Natural killer cell treated with Interleukin-12 subunit alpha and Interleukin-12 subunit beta and Interleukin-15 and Interleukin-18, amount 100 ng/mL, for 72 hours (primary cell): ENCODE measurements at places on chromosomes 7 and 10. TPM values are rescaled to one million over a fixed set of nuclear protein-coding genes. Genes with fewer than 3 reads are reported as not detected.
A peak's percentile ranks its signal among the peaks of the same experiment; 100 is the strongest.

GRCh38 chr7:26393818-26394217 is 102.2 kb downstream of the SNX10 start:
- no peak overlapping the region for H3K4me3 ChIP-seq
- no peak for DNase-seq
- no peaks in the 10 kb centered on the region for H3K36me3 ChIP-seq
- H3K27ac ChIP-seq: no peak overlapping the region
- peaks cover 28% of the 10 kb centered on the region for H3K27me3 ChIP-seq

- H3K27ac ChIP-seq: no peak overlapping the region
- no peaks in the 10 kb centered on the region for H3K36me3 ChIP-seq
- peaks cover 7% of the 10 kb centered on the region for H3K27me3 ChIP-seq
- no peak overlapping the region for H3K4me3 ChIP-seq
- no peaks in the 10 kb centered on the region for H3K4me1 ChIP-seq
Observed at GRCh38 chr10:103834436-103835095, 20.8 kb downstream of the SH3PXD2A start.

DNA sequence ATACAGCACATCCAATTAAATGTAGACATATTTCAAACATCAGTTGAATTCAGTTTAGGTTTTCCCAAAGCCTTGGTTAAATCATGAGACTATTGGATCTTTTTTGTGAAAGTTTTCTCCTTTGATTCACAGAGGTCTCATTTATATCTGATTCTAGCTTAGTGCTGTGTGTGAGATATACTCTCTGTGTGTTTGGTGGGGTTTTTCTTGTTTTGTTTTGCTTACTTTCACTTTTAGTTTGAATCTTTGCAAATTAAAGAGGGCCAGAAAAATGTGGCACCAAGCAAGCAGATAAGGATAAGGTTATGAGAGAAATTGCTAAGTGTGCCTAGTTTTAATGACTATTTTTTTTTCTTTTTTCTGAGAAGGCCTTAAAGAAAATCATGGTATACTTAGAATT is 12.6 kb upstream of the OR6B1 start:
- H3K36me3 ChIP-seq: peaks cover 5% of the 10 kb centered on the region
- no peak for DNase-seq
- H3K27ac ChIP-seq: no peak overlapping the region
- no peaks in the 10 kb centered on the region for H3K27me3 ChIP-seq
- no peak overlapping the region for H3K4me3 ChIP-seq
- peaks cover 6% of the 10 kb centered on the region for H3K4me1 ChIP-seq

DNA sequence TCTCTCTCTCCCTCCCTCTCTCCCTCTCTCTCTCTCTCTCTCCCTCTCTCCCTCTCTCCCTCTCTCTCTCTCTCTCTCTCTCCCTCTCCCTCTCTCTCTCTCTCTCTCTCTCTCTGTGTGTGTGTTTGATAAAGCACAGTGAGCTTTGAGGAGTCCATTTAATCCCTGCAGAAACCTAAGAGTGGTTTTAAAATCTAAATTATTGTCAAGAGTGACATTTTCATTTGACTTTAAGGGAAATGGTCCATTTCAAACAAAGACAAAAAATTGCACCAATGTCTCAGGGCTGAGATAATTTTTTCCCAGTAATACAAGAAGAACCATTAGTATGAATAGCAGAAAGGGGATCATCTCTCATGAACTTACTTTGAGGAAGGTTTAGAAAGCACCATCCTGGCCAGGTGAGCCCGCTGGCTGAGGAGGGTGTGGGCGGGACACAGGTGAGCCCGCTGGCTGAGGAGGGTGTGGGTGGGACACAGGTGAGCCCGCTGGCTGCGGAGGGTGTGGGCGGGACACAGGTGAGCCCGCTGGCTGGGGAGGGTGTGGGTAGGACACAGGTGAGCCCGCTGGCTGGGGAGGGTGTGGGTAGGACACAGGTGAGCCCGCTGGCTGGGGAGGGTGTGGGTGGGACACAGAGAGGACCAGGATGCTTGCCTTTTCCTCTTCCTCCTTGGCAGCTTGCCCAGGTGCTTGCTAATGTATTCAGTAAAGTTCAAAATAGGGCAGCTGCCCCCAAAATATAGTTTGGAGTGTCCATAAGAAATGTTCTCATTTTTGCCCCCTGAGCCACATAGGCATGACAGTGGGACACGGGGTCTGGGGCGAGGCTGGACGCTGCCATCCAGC is 125.0 kb downstream of the DNAJB6 start:
- peaks cover 22% of the 10 kb centered on the region for H3K27me3 ChIP-seq
- H3K4me1 ChIP-seq: no peaks in the 10 kb centered on the region
- no peak overlapping the region for H3K4me3 ChIP-seq

DNA sequence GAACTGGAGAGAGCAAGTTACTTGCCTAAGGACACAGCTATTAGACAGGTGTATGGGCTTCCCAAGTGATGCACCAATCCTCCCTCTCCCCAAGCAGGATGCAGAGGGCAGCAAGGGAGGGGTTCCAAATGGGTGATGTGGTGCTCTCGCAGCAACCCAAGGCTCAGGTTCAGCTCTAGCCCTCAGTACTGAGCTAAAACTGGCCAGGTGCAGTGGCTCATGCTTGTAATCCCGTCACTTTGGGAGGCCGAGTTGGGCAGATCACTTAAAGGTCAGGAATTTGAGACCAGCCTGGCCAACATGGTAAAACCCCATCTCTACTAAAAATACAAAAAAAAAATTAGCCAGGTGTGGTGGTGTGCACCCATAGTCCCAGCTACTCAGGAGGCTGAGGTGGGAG is 40.7 kb downstream of the GPRIN2 start:
- no peaks in the 10 kb centered on the region for H3K4me1 ChIP-seq
- no peak overlapping the region for H3K4me3 ChIP-seq
- peaks cover 3% of the 10 kb centered on the region for H3K27me3 ChIP-seq
- no peak for DNase-seq
- no peaks in the 10 kb centered on the region for H3K36me3 ChIP-seq
- no peak overlapping the region for H3K27ac ChIP-seq

DNA sequence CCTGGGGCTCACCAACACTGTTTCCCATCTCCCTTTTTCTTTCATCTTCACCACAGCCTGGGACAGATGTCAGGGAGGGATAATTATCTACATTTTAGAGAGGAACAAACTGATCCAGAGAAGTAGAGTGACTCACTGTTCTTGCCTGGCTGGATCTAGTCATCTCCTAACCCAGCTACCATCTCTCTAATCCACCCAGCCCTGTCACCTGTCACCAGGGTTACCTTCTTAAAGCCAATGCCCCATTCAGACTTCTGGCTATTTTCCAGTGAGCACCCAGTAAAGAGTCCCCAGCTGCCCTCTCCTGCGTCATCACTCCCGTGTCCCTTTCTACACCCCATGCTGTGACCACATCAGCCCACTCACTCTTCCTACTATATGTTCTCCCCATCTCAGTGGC is 68.4 kb upstream of the DUSP5 start:
- H3K4me1 ChIP-seq: peaks cover 62% of the 10 kb centered on the region
- no peaks in the 10 kb centered on the region for H3K36me3 ChIP-seq
- no peak for DNase-seq
- no peaks in the 10 kb centered on the region for H3K27me3 ChIP-seq
- peak overlapping the region; percentile 22 for H3K4me3 ChIP-seq

The CYP3A4 gene
- not detected for total RNA-seq

GRCh38 chr10:80437227-80437626 is 16.9 kb upstream of the TSPAN14 start:
- no peak overlapping the region for H3K27ac ChIP-seq
- DNase-seq: no peak
- H3K4me1 ChIP-seq: no peaks in the 10 kb centered on the region

The EGR2 gene
- 116 TPM for total RNA-seq

- H3K4me3 ChIP-seq: no peak overlapping the region
- DNase-seq: no peak
- H3K36me3 ChIP-seq: no peaks in the 10 kb centered on the region
- no peak overlapping the region for H3K27ac ChIP-seq
- H3K4me1 ChIP-seq: no peaks in the 10 kb centered on the region
Observed at GRCh38 chr7:157714166-157715070, 377.6 kb downstream of the DNAJB6 start.

DNA sequence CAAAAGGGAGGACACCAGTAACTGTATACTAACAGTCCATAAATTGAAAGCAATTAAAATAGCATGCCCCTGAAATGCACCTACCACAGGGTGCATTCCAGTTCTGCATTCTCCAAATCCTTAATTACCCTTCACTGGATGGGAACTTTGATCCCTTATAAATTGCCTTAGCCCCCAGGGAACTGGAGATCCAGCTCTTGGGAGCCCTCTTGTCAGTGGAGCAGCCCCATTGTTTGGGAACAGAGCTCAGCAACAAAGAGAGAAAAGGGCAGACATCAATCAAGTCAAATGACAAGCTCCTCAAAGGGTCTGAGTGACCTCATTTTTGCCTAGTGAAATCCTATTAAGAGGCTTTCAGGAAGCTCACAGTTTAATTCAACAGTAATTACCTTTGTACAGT is 472.6 kb downstream of the XPNPEP1 start:
- H3K4me3 ChIP-seq: no peak overlapping the region
- H3K4me1 ChIP-seq: no peaks in the 10 kb centered on the region
- H3K27ac ChIP-seq: no peak overlapping the region

DNA sequence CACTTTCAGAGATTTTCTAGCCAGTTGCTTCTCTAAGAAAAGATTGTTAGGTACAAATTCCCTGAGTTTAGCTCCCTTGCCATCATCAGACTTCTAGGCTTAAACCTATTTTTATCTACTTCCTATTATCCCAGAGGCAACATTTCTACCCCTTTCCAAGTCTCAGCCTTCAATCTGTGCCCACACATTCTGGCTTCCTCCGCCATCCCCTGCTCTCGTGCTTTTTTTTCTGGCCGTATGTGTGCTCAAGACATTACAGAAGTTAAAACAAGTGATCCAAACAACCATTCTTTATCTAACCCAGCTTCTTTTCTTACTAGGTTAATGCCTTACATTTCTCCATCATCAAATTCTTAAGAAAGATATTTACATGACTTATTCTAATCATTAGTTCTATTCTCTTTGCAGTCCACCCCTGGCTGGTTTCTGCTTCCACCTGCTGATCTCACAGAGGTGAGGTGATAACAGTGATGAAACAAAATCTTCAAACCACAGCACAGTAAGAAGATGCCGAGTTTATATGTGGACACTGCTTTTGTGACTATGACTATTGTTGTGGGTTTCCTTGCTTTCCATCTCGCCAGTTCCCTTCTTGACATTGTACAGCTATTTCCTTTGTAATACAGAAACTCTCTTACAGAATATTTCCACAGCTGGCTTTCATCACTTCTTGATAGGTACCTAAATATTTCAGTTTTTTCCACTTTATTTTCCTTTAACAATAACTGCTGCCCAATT is 18.3 kb upstream of the CDK6 start:
- H3K4me3 ChIP-seq: peak overlapping the region; percentile 41
- H3K4me1 ChIP-seq: peaks cover 10% of the 10 kb centered on the region

GRCh38 chr7:102004848-102005247 is 187.4 kb downstream of the CUX1 start:
- no peaks in the 10 kb centered on the region for H3K27me3 ChIP-seq
- H3K4me1 ChIP-seq: no peaks in the 10 kb centered on the region
- no peak for DNase-seq
- no peaks in the 10 kb centered on the region for H3K36me3 ChIP-seq
- no peak overlapping the region for H3K4me3 ChIP-seq
- H3K27ac ChIP-seq: no peak overlapping the region

- H3K4me1 ChIP-seq: peaks cover 57% of the 10 kb centered on the region
- no peaks in the 10 kb centered on the region for H3K27me3 ChIP-seq
- peaks cover 41% of the 10 kb centered on the region for H3K36me3 ChIP-seq
- no peak overlapping the region for H3K27ac ChIP-seq
- H3K4me3 ChIP-seq: no peak overlapping the region
- DNase-seq: no peak
Observed at GRCh38 chr7:130948822-130949221, 214.8 kb upstream of the KLF14 start.

DNA sequence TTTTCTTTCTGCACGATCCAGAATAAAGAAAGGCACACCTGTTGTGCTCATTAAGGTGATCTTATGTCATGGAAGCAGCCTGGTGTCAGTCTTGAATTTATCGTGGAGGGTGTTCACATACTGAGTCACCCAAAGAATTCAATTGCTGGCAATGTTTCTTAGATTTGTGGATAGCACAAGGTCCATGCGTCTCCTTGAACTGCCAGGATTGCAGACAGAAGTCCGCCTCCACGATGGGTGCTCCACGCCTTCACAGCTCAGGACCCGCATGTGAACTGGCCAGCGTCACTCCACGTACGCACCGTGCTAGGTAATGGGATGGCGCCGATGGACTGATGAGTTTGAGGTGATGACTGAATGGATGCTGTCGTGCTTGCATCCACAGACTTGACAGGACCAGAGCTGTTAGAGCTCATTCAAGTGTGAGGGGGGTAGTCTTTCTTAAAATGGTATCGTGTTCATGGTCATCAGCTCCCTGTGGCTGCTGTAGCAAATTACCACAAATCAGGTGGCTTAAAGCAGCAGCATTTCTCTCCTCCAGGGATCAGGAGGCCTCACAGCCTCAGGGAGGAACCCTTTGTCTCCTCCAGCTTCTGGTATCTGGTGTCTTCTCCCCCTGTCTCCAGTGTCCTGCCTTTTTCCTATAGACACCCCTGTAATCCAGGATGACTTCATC is 65.4 kb upstream of the DNAJB6 start:
- peak overlapping the region; percentile 21 for H3K27ac ChIP-seq
- DNase-seq: no peak
- peaks cover 12% of the 10 kb centered on the region for H3K36me3 ChIP-seq
- H3K27me3 ChIP-seq: no peaks in the 10 kb centered on the region
- no peak overlapping the region for H3K4me3 ChIP-seq
- peaks cover 38% of the 10 kb centered on the region for H3K4me1 ChIP-seq

The LOXL4 gene
- not detected for total RNA-seq

DNA sequence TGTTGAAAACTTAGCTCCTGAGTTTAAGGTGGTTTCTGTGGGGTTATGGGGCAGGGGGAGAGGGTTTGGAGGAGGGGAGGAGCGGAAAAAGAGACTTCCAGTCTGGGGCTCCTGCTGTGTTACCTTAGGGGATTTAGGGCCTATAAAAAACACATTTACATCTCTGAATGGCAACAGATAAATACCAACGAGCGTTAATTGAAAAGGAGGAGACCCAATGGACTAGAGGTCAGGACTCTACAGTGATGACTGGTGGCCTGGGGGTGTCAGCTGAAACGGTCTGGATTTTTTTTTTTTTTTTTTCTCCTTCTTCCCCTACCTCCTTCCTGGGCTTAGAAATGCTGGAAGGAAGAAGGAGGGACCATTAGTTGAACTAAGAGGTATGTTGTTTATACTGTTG is 47.4 kb downstream of the AUTS2 start:
- H3K27me3 ChIP-seq: no peaks in the 10 kb centered on the region
- H3K4me1 ChIP-seq: peaks cover 10% of the 10 kb centered on the region
- no peak overlapping the region for H3K4me3 ChIP-seq
- DNase-seq: no peak
- no peaks in the 10 kb centered on the region for H3K36me3 ChIP-seq

The RBP3 gene
- not detected for total RNA-seq

DNA sequence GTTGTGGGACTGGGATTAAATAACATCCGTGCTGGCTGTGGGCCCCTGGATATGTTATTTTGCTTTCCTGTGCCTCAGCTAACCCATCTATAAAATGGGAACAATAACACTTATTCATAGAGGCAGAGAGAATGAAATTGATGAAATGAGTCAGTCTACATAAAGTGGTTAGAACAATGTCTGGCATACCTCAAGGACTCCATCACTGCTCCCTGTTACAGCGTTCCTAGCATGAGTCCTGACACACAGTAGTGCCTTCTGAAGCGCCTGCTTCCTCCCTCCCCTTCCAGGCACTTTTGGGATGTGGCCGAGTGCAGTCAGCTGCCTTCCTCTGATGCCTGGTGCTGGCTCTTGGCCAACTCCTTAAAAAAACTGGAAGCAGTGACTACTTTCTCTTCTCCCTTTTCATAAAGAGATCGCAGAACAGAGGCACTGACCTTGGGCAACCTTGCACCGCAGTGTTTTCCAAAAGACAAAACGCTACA is 108.4 kb upstream of the ZMIZ1 start:
- H3K27me3 ChIP-seq: peaks cover 7% of the 10 kb centered on the region
- H3K4me1 ChIP-seq: no peaks in the 10 kb centered on the region
- H3K4me3 ChIP-seq: no peak overlapping the region
- no peak for DNase-seq
- H3K27ac ChIP-seq: no peak overlapping the region
- no peaks in the 10 kb centered on the region for H3K36me3 ChIP-seq
